ENCODE measurements at places on chromosomes 11 and 22.

GRCh38 chr11:84290647-84291046 lies 1004.5 kb upstream of the CCDC90B start:
- no peak for DNase-seq

- DNase-seq: no peak
Measured at GRCh38 chr11:12358302-12359188, 18.8 kb upstream of the PARVA start.

DNA sequence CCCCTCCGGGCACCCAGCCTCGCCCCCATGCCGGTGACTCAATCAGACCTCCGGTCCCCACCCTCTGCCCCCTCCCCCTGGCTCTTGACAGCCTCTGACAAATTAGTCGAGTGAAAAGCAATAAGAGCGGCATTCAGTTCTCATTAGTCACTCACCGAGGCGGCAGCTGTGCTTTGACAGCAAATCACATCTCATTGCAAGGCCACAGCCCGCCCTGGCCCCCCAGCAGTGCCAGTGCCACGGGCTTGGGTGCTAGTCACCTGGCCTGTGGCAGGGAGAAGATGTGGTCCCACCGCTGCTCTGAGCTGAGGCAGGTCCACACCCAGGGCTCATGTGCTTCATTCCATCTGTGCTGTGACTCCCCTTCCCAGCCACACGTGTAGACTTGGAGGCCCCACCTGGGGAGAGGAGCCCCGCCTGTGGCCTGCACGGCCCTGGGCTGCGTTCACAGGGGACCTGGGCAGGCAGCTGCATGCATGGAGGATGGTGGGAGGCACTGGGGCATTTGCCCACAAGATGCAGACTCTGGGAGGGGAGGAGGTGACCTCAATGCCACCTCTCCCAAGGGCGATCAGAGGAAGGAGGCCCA lies 7.4 kb upstream of the TH start:
- DNase-seq: no peak

GRCh38 chr11:108752297-108752751 lies 87.5 kb downstream of the DDX10 start:
- DNase-seq: no peak

DNA sequence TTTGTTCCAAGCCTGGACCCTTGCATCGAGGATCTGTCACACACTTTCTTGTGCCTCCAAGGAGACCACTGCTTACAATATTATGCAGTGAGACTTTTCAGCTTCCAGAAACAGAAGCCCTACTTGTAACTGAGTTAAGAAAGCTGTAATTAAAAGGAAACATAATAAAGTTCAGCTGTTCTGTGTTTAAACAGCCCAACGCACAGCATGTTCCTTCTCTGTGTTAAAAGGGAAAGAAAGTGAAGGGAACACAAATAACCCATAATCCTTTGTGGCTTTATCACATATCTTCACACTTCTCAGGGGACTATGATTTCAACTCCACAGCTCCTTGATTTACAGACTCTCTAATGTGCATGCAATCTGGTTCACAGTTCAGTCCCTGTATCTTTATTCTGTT lies 200.3 kb upstream of the MTNR1B start:
- DNase-seq: no peak

GRCh38 chr11:118111744-118112035 lies 24.9 kb upstream of the SMIM35 start:
- DNase-seq: no peak

DNA sequence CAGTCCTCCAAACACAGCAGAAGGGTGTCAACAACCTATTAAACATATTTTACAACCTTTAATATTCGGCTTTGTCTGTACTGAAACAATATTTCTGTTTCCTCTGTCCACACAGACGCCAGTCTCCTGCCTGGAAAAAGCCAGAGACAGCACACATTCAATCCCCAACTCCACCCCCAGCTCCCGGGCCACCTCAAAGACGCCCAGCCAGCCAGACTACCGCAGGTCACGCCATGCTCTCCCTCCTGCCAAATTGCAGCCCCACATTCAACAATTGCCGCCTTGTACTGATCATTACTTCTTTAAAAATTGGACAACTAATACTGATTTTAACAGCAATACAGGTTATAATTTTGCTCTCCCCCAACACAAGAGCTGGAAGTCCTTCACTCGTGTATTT lies 1.2 kb downstream of the SERGEF start:
- DNase-seq: no peak

- no peak for DNase-seq
Measured at GRCh38 chr22:43826142-43827002, 14.3 kb upstream of the EFCAB6 start.
